Posterior cingulate gyrus (tissue), 11 donors: ENCODE measurements at places on chromosomes 6 and 20.

DNA sequence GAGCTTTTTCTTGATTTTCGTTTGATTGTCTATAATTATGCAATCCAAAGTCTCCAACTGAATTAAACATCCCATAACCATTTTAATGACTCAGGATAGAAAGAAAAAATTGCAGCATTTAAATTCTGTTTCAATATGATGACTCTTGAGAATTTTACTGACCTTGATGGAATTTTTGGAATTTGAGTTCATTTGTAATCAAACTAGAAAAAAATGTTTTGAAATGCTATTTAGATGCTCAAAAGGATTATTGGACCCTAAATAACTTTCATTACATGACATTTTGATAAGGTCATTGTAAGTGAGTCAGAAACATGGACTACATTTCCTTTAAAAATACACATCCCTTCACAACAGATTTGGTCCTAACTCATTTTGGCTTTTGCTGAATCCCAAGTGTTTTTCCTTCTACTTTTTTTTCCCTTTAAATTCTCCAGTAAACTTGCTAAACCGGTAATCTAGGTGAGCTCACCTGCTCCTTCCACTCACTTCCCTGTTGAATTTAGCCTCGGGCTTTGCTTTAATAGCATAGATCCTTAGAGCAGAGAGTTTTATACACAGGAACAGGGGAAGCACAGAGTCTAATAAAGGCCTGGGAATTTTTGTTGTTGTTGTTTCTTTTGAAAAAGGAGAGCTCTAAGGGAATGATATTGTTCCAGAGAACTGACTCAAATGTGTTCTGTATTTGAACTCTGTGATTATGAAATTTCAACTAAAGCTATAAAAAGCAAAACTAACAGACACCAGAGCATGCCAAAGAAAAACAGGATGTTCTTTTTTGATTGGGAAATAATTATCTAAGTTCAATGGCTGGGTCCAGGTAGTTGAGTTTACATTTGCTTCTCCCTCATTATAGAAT lies 1088.2 kb upstream of the CITED2 start:
- no peak for DNase-seq

- DNase-seq, result no peak
Observed at GRCh38 chr6:104958178-104959025, 1.5 kb downstream of the LIN28B start.

DNA sequence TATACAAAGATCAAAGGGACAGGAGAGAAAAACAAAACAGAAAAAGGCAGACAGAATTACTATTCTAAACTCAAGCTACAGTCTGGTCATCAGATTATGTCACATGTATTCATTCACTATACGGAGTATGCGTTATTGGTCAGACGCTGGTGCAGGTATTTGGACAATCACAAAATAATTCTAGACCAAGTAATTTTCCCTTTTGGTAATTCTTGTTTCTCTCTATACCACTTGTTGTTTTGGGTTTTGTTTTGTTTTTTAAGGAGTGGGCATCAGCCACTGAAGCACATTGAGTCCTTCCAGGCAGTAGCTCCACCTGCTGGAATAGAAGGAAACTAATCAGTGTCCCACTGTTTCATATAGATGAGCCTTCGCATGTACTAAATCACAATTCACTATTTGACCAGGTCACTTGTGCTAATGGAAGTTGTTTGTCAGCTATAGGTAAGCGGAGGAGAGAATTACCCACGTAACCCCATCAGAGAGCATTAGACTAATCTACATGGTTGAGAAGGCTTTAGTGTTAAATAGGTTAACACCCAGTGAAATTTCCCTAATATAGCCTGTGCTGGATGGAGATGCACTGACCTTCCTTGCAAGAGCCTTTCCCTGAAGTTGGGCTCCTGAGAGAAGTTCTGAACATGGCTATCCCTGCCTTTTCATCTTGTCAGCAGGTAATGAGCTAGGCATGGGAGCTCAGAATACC lies 77.9 kb downstream of the TNFAIP3 start:
- no peak for DNase-seq

GRCh38 chr6:20808924-20809323 lies 274.7 kb downstream of the CDKAL1 start:
- no peak for DNase-seq

- DNase-seq, result no peak
Observed at GRCh38 chr6:11828262-11828870, 49.8 kb upstream of the ADTRP start.
